PC-9 (cell line): ENCODE measurements at places on chromosomes 11 and 22. TPM values are rescaled to one million over a fixed set of nuclear protein-coding genes. Genes with fewer than 3 reads are reported as not detected.

GRCh38 chr11:31874631-31875191 lies 63.6 kb upstream of the PAX6 start:
- no peak for DNase-seq

Gene OR8D1
- total RNA-seq: not detected in 2 replicates

- DNase-seq: peak; percentile 44
Observed at GRCh38 chr11:104163100-104164027, 583 bp downstream of the PDGFD start.

DNA sequence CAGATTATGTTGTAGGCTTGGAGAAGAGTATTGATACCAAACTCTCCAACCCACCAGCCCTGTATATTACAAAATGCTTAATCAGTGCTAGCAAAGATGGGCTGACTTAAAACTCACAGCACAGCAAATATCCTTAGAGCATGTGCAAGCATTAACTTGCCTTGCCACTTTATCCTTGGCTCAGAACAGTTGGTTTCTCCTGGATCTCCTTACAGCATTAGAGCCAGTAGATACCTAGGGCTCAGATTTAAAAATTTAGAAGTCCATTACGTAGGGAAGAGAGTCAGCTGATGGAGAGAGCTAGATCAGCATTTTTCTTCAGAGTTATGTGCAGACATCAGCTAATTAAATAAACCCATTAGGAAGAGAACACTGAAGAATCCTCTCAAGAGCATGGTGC lies 198.5 kb upstream of the ZBED5 start:
- DNase-seq: no peak

- DNase-seq: no peak
Observed at GRCh38 chr11:132101881-132102280, 731.5 kb downstream of the NTM start.

Gene ESAM
- total RNA-seq: 13.5 and 15.3 TPM in 2 replicates

- DNase-seq: peak; percentile 33
Observed at GRCh38 chr22:37571258-37571991, 8.5 kb downstream of the LGALS2 start.

- DNase-seq: no peak
Observed at GRCh38 chr22:27948569-27948968, 29.5 kb upstream of the PITPNB start.

DNA sequence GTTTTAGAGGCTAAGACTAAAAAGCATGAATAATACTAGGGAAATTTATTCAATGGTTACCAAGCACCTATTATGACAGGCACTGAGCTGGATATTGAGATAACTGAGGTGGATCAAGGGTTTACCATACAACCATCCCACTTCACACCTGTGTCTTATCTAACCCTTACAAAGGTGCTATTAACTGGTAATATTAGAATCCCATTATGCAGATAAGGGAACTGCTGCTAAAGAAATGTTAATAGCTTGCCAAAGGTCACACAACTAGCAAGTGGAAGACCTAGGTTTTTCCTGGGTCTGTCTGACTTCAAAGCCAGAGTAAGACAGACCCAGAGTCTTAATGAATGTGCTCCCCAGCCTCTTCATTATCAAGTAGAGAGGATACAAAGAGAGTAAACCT lies 21.1 kb upstream of the VSTM5 start:
- no peak for DNase-seq

Gene SUSD2
- 5.5 and 5.7 TPM in 2 replicates for total RNA-seq

DNA sequence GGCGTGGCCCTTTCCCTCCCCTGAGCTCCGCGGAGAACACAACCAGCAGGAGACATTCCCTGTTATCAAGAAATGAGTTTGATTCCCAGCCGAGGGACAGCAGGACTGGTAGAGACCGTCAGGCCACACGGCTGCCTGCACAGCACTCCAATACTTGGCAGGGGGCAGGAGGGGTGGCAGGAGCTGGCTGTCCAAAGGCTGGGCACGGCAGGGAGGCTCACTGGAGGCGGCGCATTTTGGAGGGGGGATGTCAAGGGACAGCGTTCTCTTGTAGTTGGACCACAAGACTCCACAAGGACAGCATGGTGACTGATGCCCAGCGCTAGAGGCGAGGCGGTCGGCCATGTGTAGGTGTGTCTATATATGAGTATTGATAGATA lies 66.7 kb upstream of the A4GALT start:
- no peak for DNase-seq

DNA sequence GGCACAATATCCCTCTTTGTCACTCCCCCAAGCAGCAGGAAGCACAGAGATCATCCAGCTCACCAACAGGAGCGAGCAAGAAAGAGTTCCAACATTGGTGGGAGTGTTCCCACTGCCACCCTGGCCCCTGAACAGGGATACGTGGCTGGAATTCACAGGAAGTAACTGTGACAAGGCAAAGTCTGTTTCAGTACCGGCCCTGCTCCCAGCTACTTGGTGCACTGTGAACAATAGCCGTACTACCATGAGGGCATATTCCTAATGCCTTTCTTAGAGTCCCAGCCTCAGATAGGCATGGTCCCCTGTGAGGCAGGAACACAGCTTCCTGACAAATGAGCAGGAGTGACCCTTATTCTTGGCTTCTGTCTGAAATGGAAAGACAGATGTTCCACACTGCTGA lies 1.8 kb upstream of the SLC37A2 start:
- no peak for DNase-seq

- DNase-seq: no peak
Observed at GRCh38 chr11:81915045-81915444, 818.6 kb downstream of the FAM181B start.

GRCh38 chr11:132852361-132852760 lies 679.9 kb downstream of the OPCML start:
- DNase-seq: no peak

DNA sequence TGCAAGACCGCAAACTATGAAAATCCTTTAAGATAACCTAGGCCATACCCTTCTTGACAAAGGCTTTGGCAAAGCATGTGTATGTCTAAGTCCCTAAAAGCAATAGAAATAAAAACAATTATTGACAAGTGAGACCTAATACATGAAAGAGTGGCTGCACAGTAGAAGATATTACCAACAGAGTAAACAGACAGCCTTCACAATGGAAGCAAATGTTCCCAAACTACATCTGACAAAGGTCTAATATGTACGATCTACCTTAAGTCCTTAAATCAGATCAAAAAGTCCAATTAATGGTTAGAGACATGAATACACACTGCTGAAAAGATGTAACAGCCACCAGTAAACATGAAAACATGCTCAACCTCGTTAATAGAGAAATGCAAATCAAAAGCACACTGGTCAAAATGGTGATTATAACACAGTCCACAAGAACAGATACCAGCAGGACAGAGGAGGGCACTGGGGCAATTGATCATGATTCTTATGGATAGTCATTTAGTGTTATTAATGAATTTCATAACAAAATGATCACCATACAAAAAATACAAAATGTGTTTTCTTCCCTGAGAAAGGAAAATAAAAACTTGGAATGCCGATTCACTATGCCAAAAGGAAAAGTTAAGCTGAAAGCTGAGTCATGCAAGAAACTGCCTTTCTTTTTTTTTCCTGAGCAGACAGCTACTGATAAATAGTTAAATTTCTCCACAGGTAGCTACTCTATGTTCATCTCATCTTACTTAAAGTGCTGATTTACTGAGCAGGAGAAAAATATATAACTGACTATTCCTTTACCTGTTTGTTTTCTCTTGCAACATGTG lies 102.6 kb upstream of the VPREB1 start:
- no peak for DNase-seq

Gene SLC17A6
- total RNA-seq: not detected in 2 replicates

Gene SCGB1D2
- not detected in 2 replicates for total RNA-seq

GRCh38 chr11:68010090-68011041 lies at the start of gene ALDH3B1:
Gene ALDH3B1, plus strand, starts transcription at chr11:68010327. Its CDS starts 4,971 bp downstream, at chr11:68015298.
- peak; percentile 90 for DNase-seq

- no peak for DNase-seq
Observed at GRCh38 chr11:47378010-47378835, at the start of gene SPI1. Gene SPI1, minus strand, starts transcription at chr11:47378547. Its CDS starts 194 bp downstream, at chr11:47378353.

GRCh38 chr11:76103460-76103859 lies 102.8 kb downstream of the WNT11 start:
- DNase-seq: no peak

Gene SIPA1
- 65.6 and 81.3 TPM in 2 replicates for total RNA-seq

Gene APOA4
- total RNA-seq: not detected in 2 replicates

GRCh38 chr22:36077271-36077670 lies 48.6 kb upstream of the RBFOX2 start:
- no peak for DNase-seq

Gene NLRP14
- total RNA-seq: not detected in 2 replicates

GRCh38 chr22:33393432-33393831 lies 335.3 kb upstream of the SYN3 start:
- DNase-seq: no peak
